ENCODE measurements at places on chromosomes 5 and 9.

DNA sequence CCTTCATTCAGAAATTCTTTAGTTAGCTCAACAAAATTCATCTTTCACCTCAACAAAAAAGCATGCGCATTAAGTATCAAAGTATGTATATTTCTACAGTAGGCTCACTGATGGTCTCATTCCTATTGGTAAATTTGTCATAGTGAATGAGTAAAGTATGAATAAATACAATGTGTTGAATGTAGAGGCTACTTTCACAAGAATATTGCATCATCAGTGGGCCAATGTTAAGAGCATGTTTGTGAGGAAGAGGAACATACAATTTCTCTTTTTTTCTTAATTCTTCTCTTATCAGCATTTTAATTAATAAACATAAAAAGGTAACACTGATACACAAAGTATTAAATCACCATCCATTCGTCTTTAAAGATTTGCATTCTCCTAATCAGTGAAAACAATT is 505.1 kb downstream of the CETN3 start:
- no peak for DNase-seq

DNA sequence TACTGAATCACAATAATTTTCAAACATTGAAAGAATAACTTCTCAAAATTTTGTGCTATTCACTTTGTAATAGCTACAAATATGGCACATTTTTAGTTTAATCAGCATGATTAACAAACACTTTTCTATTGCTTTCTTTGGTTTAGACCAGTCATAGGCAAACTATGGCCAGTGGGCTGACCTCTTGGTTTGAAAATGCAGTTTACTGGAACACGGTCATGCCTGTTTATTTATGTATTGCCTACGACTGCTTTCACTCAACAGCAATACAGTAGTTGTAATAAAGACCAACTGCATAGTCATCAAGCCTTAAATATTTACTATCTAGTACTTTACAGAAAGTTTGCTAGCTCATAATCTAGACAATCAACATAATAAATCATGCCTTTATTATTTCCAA is 810.8 kb downstream of the TLE1 start:
- DNase-seq, result no peak

- peak; percentile 82 for DNase-seq
Measured at GRCh38 chr9:133945314-133945975, 46.7 kb downstream of the VAV2 start.

DNA sequence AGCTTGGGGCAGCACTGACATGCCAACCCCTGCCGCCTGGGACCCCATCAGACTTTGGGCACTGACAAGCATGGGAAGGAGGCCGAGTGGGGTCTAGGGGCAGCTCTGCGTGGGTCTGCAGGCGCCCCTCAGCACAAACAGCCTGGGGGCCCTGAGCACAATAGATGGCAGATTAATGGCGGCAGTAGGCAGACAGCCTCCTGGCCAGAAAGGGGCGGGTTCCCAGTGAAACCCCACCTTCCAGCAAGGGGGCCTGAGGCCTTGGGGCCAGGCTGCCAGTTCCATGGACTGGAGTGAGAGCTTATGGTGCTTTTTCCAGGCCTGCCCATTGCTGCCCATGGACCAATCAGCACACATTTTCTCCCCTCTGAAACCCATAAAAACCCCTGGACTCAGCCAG is 2031.2 kb downstream of the EFNA5 start:
- no peak for DNase-seq

DNA sequence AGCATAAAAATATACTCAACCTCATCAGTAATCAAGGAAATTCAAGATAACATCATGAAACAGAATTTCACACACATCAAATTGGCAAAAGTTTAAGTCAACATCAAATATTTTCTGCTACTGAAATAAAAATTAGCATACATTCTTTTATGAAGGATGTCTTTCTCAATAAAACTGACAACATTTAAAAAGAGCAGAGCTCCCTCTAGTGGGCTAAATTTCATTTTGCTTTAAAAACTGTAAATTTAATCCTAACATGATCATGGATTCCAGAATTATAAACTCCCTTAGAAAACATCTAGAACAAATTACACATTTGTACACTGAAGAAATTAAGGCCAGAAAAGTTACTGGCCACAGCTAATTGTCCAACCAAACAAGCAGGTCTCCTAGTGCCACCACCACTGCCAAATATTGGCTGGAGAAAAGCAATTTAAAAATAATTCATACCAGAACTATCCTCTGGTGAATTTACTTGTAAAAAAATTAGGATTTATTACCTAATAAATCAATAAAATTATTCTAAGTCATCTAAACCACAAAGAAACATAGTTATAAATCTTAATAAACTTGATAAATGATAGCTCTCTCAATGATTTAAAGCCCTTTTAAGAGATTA is 31.2 kb downstream of the DEPDC1B start:
- peak; percentile 58 for DNase-seq

- DNase-seq, result no peak
Measured at GRCh38 chr5:2666081-2666480, 85.4 kb downstream of the IRX2 start.

DNA sequence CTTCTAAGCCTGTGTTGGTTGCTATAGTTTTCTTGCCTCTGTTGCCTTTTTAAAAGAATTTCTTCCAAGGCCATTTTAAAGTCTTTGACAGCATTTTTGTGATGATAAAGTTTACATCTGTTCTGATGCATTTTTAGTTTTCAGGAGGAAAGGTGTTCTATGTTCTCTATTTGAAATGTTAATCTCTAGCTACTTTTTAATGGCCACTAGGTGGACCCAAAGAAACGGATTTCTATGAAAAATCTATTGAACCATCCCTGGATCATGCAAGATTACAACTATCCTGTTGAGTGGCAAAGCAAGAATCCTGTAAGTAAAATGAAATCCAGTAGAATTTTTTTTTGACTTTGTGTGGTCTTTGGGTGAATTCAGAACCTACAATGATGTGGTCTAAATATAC is 60.2 kb downstream of the MELK start:
- peak; percentile 50 for DNase-seq

DNA sequence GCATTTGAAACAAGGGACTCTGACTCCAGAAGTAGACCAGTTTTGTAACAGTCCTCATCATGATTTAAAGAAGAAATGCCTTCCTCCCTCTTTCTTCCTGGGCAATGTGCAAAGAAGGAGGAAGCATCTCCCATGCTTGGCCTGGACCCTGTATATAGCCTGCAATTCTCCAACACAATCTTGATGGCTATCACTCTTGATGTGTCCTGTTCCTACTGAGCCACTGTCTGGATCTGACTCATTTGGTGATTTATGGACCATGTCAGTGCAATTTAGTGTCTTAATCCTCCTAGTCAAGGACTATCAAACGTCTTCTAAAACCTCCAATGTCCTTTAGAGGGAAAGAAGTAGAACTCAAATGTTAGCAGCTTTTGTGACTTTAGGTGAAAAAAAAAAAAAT is 697.3 kb downstream of the TLR4 start:
- no peak for DNase-seq

GRCh38 chr5:141709699-141710267 is 27.8 kb upstream of the ARAP3 start:
- no peak for DNase-seq

DNA sequence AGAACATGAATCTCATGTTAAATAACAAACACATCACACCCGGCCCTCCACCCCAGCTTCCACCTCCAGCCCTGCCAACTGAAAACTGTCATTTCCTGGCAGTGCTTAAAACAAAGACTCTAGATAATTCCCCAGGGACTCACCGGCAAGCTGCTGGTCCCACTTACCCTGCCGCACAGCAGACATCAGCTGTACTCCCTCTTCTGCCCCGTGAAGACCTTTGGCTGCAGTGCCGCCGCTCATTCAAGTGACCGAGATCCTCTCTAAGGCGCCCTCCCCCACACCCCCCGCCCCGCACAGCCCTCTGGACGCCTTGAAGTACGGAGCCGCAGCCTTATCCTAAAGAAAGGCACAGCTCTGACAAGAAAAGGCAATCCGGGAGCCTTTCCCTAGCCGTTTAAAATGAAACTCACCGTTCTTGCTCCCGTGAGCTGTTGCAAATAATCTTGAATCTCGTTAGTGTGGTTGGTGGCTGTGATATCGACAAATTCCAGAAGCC is 434 bp downstream of the GLRX start:
- DNase-seq, result peak; percentile 94

- DNase-seq, result no peak
Measured at GRCh38 chr9:130110166-130110565, 56.5 kb downstream of the GPR107 start.

GRCh38 chr5:16540421-16540820 is 74.8 kb upstream of the ZNF622 start:
- no peak for DNase-seq

DNA sequence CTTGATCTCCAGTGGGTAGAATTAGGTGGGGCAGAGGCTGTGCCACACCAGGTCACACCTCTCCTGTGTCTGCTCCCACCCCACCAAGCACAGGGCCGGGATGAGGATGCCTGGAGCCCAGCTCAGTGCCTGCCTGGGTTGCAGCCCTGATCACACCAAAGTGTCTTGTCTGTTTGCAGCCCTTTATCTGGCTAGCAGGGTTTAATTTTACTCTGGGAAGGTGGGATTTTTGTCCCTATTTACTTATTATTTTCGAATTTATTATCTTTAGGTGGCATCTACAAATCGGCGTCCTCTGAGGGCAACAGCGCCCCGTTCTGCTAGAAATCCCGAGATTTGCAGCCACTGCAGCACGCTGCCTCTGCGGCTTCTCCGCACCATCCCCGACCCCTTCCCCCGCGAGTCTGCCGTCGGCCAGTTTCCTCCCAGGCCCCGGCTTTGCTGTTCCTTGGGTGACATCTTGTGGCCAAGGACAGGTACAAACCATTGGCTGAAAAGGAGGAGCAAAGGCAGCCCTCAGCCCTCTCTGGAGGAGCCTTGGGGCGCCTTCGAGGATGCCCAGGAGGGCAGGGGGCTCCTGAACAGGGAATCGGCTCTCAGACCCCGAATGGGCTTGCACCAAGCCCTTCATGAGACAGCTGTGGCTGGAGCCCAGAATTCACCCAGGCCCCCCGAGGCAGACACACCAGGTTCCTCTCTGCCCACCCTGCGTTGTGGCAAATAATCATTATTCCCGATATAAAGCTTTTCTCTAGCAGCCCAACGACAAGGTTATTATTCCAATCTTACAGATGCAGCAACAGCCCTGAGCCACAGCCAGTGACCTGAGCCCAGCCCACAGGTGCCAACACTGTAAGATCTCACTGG is 113.0 kb downstream of the GAPVD1 start:
- DNase-seq, result peak; percentile 87
